Fibroblast of mammary gland (primary cell): ENCODE measurements at places on chromosomes 12 and 14.

DNA sequence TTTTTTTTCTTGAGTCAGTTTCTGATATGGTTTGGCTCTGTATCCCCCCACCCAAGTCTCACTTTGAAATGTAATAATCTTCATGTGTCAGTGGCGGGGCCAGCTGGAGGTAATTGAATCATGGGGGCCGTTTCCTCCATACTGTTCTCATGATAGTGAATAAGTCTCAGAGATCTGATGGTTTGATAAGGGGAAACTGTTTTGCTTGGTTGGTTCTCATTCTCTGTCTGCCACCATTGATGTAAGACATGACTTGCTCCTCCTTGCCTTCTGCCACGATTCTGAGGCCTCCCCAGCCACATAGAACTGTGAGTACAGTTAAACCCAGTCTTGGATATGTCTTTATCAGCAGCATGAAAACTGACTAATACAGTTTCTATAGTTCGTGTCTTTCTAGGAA lies 42.9 kb downstream of the WNK1 start:
- no peak for DNase-seq

GRCh38 chr12:98998697-98999299 lies 353.7 kb downstream of the APAF1 start:
- peak; percentile 53 for DNase-seq

GRCh38 chr12:74456431-74456830 lies 81.2 kb upstream of the ATXN7L3B start:
- no peak for DNase-seq

GRCh38 chr12:46516933-46517578 lies 144.5 kb upstream of the SLC38A2 start:
- DNase-seq = no peak

DNA sequence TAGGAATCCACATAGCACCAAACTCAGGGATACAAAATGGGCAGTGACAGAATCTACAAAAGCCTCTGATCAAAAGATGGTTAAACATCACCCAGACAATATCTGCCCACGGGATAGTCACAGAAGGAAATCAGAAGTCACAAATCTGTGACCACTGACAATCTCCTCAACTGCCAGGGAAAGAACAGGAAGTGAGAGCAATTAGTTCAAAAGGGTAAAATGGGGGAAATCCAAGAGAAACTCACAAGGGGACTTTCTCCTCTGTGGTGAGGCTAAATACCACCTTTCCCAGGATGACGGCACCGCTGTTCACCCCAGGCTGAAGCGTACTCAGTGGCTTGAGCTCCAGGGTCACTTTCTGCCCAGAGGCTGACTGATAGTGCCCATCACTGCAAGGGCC lies 10.7 kb downstream of the TTC5 start:
- DNase-seq = no peak

DNA sequence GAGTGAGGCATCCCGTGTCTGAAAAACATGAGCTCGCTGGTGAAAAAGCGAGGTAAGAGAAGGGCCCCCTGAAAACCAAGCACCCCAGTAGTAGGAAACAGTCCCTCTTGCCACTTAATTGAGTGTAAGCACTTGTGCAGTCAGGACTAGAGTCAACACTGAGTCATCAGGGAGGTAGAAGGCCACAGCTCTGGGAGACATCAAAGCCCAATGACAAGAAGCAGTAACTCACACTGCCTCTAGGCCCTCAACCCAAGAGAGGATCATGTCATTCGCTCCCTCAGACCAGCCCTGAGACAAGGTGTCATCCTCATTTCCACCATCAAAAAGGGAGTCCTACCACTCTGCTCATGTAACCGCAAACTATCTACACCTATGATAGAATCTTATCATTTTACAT lies 17.8 kb downstream of the POMT2 start:
- peak; percentile 81 for DNase-seq

DNA sequence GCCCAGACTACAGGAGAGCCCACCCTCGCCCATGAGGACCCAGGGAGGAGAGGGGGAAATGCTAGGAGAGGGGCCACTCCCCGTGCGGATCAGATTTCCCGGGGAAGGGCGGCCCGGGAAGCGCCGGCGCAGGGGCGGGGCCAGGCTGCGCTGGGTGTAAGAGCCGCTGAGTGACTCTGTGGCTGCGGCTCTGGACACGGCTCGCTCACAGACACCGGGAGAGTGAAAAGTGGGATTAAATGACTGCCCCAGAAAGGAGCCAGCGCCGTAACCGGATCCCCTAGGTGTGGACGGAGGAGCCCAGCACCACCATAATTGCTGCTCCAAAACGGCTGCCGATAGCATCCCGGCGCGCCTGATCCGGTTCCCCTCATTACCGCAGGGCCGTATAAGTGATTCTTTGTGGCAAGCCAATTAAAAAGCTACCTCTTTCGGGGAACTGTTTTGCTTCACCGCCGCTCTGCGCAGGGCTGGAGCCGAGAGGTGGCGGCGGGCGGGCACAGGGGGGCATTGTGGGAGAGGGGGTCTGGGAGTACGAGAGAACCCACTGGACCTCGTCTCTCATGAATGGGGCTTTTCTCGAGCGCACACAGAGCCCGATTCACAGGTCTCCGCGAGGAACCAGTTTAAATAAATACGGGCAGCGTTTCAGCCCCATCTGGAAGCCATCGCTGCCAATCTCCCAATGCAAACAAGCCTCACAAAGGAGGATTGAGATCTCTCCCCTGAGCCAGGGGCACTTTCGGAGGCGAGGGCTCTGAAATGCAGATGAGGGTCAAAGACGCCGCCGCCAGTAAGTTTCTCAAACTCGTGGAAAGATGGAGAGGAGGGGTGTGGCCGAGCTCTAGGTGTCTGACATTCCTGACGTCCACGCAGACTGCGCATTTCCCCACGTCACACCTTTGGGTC lies 2.5 kb downstream of the COL2A1 start:
- peak; percentile 26 for DNase-seq

GRCh38 chr12:54956818-54957641 lies 27.5 kb downstream of the TESPA1 start:
- no peak for DNase-seq

- no peak for DNase-seq
Measured at GRCh38 chr14:100503251-100503650, 84.0 kb downstream of the BEGAIN start.

DNA sequence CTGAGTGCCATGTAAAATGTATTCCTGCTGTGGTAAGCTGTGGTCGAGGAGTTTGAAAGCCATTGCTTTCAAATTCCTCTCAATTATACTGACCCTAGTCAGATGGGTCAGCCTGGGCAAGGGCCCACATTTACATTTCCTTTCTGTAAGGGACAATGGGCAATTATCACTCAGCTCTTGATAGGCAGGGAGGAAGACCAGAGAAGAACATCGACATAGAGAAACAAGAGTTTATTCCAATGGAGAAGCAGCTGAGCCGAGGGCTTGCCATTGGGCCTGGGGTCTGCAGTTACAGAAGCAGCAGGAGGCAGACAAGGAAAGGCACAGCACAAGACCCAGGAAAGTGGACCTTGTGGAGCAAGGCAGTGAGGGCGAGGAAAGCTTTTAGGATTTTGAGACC lies 9.7 kb downstream of the NRIP2 start:
- DNase-seq = no peak

GRCh38 chr12:92055877-92056276 lies 89.8 kb downstream of the BTG1 start:
- DNase-seq = no peak

DNA sequence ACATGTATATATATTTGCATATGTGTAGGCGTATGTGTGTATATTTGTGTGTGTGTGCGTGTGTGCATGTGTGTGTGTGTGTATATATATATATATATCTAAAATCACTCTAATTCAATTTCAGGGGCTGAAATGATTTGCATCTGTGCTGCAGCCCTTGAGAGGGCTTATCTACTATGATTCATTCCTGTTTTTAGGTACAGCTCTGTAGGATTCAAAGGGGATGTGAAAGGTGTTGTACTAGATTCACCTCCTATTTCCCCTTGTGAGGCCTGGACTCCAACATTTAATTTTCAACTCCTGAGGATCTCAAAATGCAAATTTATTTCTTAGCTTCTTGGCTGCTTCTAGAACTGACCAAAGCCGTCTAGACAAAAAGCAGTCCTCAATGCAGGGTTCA lies 11.1 kb downstream of the ERP27 start:
- DNase-seq = no peak

- DNase-seq = no peak
Measured at GRCh38 chr12:46089414-46090162, 99.2 kb upstream of the SCAF11 start.

DNA sequence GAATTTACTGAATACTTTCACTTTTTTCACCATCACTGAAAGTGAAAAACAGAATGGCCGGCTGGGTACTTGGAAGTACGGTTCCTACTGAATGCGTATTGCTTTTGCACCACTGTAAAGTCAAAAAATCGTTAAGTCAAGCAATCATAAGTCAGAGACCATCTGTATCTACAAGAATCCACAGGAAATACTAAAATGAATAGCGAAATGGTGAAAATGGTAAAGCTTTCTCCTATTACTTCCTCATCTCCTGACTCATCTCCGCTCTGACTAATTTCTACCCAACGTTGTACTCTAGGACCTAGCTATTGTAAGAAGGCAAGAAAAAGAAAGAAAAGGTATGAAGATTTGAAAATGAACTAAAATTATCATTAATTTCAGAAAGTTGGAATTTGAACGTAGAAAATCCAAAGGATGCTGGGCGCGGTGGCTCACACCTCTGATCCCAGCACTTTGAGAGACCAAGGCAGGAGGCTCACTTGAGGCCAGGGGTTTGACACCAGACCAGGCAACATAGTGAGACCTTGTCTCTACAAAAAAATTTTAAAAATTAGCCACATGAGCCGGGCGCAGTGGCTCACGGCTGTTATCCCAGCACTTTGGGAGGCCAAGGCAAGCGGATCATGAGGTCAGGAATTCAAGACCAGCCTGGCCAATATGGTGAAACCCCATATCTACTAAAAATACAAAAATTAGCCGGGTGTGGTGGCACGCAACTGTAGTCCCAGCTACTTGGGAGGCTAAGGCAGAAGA lies 5.3 kb upstream of the CDCA4 start:
- peak; percentile 83 for DNase-seq

GRCh38 chr12:11568762-11569478 lies 80.6 kb upstream of the ETV6 start:
- no peak for DNase-seq

- DNase-seq = peak; percentile 55
Measured at GRCh38 chr12:113190761-113191160, 5.2 kb downstream of the RITA1 start.

- DNase-seq = no peak
Measured at GRCh38 chr12:106084759-106085158, 54.0 kb downstream of the NUAK1 start.

- no peak for DNase-seq
Measured at GRCh38 chr14:47103771-47104170, 452.2 kb upstream of the RPL10L start.

GRCh38 chr12:91889910-91890309 lies 255.7 kb downstream of the BTG1 start:
- DNase-seq = no peak

DNA sequence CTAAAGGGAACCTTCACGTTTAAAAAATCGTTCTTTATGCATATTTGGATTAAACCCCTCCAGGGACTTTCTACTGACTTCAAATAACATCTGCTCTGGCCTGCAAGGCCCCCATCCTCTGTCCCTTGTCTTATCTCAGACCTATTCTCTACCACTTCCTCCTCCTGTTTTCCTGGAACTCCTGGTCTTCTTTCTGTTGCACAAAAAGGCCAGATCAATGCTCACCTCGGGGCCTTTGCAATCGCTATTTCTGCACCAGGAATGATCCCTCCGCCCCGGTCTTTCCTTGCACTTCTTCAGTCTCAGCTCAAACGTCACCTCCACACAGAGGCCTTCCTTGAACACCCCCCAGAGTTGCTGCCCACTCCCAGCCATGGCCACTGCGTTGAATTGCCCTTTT lies 57.6 kb upstream of the BEGAIN start:
- no peak for DNase-seq

DNA sequence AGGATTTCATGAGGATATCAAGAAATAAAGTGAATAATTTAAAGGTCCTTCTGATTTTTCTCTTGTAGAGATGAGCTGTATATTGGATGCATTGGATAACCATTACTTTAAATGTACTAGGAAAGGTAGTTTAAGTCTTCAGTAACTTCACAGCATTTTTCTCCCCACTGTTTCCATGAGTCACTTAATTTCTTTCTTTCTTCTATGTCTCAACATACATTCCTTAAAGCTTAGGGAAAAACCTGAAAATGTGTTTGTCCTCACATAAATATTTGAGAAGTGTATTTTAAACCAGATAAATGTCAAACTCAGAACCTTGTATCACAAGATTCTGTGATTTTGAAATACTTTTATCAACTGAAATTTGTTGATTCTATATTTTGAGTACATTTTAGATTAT lies 1970.2 kb upstream of the FLRT2 start:
- DNase-seq = peak; percentile 35

- peak; percentile 88 for DNase-seq
Measured at GRCh38 chr14:24911324-24912109, 138.4 kb downstream of the STXBP6 start.

DNA sequence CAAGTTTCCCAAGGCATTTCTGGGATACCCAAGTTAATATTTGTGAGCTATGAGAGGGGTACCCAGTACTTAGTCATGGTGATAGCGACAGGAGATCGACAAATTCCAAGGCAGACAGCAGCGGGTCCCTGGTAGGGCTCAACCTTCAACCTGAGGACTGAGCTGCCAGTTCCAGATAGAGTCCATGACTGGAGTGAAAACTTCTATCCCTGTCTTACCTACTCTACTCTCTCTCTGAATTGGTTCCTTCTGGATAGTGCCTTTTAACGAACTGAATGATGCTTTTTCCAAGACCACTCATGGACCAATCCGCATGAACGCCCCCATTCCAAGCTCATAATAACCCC lies 76.9 kb upstream of the ALG10 start:
- no peak for DNase-seq

DNA sequence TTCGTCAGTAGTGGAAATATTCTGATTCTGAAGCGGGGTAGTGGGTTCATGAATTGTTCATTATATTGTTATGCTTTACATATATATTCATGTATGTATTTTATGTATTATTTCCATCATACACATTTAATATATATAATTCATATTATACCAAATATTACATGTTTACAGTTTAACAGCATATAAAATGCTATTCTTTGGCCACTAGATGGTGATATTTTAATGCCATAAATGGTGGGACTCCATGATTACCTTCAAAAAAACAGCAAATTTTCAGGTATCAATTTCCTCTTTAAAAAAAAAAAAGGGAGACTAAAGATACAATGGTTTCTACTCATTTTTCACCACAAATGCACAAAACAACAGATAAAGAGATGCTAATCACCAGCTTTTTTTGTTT lies 41.0 kb downstream of the BDKRB1 start:
- peak; percentile 32 for DNase-seq

GRCh38 chr14:66088656-66089055 lies 397.5 kb upstream of the CCDC196 start:
- DNase-seq = peak; percentile 28

DNA sequence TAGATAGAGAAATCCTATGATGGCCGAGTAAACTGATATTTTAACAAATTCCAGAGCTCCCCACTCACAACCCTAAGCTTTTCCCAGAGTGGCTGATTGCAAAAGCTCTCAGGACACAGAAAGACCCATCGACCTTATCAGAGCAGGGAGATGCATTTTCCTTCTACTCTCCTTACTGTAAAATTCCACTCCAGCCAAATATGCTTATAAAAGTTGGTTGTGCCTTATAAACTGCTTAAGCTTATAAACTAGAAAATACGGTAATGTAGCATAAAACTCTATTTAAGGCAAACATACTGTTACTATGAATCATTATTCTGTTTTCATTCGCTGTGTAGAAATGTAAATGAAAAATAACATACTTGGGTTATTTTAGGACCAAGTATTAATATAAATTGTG lies 41.6 kb upstream of the TRHDE start:
- DNase-seq = no peak
